ENCODE measurements at places on chromosomes 1 and 21. TPM values are rescaled to one million over a fixed set of nuclear protein-coding genes. Genes with fewer than 3 reads are reported as not detected.
A peak's percentile ranks its signal among the peaks of the same experiment; 100 is the strongest.

DNA sequence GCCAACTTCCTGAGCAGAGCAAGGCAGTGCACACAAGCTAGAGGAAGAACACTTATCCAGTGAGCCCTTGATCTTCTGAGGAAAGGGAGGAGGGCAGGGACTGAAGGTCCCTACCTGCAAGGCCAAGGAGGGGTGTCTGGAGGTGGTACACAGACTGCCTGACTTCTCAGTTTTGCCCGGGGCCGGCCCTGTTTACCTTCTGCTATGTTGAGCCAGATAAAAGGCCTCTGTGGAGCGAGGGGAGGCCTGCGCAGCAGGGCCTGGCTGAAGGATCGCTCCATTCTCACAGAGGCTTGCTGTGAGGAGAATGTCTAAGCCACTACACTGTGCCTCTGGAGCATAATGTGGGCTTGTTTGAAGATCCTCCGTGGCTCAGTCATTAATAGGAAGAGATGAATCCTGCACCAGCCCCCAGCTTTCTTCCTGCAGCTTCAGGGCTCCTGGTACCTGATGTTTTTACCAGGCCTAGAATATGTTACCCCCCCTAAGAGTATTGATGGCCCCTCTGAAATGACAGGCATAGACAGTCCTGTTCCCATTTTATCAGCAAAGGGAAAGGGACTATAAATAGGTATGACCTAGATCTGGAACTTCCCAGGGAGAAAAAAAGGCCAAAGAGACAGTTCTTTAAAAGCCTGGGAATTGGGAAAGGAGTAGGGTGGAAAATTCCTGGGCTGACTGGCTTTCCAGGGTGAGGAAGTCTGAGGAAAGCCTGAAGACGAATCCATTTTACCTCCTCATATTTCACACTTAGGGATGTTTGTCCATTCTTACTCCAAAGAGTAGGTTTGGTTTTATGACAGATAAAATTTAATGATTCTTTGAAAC, 4.7 kb downstream of the POGK start:
- no peak for DNase-seq

The WNT3A gene
- not detected for total RNA-seq

DNA sequence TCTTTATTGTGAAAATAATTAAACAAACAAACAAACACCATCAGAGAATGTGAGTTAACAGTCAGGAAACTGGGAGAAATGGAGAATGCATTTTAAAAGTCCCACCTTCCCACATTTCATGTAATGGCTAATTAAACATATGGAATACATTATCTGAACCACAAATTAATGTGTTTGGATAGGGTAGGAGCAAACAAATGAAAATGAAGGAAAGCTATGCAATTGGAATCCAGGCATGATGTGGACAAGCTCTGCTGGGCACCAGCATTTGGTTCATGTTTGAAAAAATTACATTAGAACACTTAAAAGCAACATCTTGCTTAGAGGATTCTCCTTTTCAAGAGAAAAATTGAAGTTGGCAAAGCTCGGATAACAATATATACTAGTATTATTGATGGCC, 628.1 kb downstream of the LMO4 start:
- DNase-seq: no peak

DNA sequence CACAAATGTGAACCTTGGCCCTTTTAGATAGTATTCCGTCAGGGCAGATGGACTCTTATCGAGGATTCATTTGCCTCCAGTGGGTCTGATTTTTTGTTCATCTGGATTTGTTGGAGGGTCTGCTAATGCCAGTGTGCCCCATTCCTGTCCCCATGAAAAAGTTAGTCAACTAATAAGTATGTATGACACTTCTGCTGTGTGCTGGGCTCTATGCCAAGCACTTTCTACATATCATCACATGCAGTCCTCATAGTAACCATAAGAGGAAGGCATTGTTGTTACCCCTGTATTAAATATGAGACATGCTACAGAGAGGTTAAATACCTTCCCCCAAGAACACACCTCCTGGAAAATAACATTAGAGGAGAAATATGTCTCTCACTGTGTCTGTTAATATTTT, 46.6 kb upstream of the MAB21L3 start:
- no peak for DNase-seq

GRCh38 chr21:31211836-31212235, 132.2 kb downstream of the TIAM1 start:
- DNase-seq: no peak

The FALEC gene
- total RNA-seq: 0.79 TPM

DNA sequence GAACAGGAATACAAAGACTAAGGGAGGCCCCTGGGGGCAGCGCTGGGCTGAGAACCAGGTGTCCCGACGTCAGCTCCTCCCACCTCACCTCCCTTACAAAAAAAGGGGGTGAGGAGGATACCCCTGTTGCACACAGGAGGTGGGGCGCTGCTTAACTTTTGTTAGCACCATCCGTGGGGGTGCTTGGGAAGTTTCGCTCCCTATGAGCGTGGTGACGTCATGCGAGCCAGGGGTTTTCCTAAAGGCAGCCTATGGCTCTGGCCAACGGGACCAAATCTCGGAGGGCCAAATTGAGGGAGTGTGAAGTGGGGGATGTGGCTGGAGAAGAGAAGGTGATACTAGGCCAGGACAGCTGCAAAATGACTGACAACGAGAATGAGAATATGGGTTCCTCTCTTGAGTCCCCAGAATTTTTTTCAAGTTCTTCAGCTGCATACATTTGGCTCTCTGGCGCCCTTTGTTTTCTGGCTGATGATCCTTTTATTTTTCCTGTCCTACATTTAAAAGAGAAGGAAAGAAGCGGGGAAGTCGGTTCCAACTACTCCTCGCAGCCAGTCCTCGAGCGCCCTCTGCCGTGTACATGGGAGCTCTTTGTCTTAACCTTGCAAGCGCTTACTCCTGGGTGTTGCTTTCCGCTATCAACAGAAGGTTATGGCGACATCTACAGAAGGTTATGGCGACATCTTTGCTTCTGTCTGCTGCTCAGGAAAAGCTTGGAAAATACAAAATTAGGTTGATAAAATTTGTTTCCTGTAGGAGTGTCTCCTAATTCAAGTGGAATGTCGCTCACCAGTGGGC, 48.0 kb upstream of the ZC3H11B start:
- DNase-seq: peak; percentile 55

- no peak for DNase-seq
Observed at GRCh38 chr1:197438010-197438790, 170.1 kb downstream of the CRB1 start.

DNA sequence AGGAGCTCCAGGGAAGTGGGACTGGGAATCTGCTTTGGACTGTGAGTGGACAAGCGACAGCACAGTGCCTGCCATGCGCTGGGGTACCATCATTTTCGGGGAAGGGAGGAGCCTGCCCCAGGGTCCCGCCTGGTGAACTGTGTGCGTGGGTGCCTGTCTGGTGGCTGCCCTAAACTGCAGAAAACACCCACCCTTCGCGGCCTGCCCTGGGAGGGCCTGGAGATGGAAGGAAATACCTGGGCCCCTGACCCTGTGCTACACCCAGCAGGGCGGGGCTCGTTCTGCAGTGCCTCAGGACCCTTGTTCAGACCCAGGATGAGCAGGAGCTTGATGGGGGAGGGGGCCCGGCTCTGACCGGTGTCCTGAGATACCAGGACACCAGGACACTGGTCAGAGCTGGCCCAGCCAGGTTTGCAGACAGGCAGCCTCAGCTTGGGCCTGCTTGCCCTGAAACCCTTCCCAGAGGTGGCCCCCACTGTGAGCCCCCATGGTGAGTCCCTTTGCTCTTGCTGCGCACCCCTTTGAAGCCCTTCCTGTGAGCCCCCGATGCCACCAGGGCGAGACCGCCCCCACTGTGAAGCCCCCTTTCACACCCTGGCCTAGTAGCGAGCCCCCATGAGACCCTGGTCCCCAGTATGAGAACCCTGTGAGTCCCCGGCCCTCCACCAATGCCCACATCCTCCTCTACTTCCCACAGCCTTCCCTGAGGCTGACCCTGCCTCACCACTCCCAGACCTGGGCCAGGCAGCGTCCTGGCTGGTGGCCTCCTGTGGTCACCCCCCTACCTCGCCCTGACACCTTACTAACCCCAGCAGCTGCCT, 2.6 kb downstream of the GJC2 start:
- no peak for DNase-seq

DNA sequence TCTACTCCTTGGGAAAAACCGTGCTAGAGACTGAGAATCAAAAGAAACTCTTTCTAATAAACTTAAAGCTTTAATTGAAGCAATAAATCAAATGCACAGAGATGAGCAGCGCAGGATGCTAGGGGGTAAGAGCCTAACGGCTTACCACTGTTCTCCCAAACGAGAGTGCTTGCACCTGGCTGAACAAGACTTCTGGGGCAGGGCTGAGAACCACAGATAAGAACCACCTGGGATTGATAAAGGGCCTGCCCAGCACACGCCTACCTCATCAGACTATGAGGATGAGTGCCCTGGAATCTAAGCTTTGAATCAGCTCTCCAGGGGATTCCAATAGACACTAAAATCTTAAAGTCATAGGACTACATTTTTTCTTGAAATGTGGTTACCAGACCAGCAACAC, 43.3 kb downstream of the KRTAP19-8 start:
- no peak for DNase-seq

The RGS18 gene
- total RNA-seq: 0.12 TPM

DNA sequence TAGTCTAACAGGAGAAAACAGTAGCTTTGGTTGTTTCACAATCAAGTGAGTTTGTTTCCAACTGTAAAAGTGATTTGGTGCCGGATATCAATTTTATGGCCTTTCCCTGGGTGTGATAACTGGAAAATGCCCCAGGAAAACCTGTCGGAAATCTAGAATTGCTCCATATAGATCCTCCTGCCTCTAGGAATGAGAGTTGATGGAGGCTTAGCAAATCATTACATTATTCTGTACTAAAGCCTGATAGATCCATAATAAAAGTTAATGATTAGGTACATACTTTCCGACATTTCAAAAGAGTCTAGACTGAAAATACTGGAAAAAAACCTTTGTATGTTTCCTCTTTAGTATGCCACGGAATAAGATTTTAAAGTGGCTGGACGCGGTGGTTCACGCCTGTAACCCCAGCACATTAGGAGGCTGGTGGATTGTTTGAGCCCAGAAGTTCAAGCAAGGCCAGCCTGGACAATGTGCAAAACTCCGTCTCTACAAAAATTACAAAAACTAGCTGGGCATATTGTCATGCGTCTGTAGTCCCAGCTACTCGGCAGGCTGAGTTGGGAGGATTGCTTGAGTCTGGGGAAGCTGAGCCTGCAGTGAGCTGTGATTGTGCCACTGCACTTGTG, 70.0 kb upstream of the SLC45A1 start:
- no peak for DNase-seq

DNA sequence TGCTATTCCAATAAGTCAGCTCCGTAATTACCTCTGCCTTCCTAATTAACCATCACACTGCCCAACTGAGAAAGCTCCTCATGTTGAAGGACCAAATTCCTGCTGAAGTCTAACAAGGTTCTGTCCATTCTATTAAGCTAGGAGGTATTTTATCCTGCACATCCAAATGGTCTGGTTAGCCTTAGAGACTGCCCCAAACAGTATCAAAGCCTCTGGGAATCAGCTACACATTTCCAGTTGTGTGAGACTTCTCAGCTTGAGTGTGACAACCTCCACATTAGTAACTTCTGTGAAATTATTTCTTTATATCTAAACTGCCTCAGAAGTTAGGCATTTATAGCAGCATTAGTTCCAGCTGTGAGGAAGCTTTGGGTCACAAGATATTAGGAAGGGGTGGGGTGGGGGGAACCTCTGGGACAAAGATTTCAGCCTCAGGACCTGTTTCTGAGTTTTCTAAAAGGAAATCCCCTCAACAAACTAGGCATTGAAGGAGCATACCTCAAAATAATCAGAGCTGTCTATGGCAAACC, 150.5 kb upstream of the DUSP10 start:
- no peak for DNase-seq
